ENCODE measurements at places on chromosomes 5 and 9.

GRCh38 chr5:77662635-77663034 is 24.1 kb upstream of the OTP start:
- no peak for DNase-seq

- DNase-seq = no peak
Observed at GRCh38 chr5:32001284-32001683, 172.8 kb downstream of the GOLPH3 start.

DNA sequence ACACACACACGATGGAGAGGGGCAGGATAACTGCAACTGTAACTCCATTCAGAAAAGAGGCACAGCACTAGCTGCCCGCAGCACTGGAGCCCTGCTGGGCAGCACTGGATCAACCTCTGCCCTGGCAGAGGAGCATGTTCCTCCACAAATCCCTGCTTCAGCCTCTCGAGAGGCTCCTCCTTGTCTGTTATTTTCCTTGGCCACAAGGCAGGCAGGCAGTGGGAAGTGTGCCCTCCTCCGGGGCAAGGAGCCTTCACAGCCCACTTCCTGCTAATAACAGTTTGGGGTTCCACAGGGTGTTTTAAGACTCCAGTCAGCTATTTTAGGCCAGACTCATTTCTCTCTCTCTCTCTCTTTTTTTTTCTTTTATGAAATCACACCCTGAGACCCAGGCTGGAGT is 11.8 kb downstream of the FXN start:
- DNase-seq = no peak

GRCh38 chr9:83965350-83966208 is 14.4 kb downstream of the HNRNPK start:
- DNase-seq = no peak

DNA sequence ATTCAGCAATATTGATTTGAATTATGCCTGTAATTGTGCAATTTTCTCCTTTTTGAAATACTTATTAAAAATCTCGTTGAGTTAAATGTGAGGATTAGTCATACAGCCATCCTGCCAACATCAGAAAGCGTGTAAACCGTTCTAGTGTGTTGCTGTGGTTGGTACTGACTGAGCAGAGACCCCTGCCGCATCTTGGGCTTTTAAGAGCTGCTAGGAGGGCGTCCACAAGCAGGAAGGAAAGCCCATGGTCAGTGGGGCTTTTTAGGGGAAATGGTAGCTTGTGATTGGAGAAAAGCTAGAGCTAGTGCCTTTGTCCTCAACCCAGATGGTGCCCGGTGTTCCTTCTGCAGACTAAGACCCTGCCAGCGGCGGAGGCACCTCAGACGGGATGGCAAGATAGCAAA is 1.3 kb downstream of the SDHA start:
- DNase-seq = no peak

- no peak for DNase-seq
Observed at GRCh38 chr9:25724424-25724823, 46.2 kb upstream of the TUSC1 start.

- DNase-seq = peak; percentile 57
Observed at GRCh38 chr5:133952729-133953567, 15.5 kb downstream of the C5orf15 start.

DNA sequence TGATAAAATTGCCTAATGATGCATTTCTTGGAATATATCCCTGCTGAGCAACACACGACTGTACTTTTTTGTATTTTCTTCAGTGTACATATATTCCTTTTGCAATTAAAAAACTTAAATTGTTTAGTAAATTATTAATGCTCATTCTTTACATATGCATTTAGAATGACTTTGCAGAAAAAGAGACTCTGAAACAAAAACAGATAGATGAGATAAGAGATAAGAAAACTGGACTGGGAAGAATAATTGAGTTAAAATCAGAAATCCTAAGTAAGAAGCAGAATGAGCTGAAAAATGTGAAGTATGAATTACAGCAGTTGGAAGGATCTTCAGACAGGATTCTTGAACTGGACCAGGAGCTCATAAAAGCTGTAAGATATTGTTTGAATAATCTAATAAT is 32.7 kb downstream of the RAD50 start:
- DNase-seq = no peak

GRCh38 chr5:60092671-60093422 is 199.3 kb upstream of the PDE4D start:
- DNase-seq = no peak

DNA sequence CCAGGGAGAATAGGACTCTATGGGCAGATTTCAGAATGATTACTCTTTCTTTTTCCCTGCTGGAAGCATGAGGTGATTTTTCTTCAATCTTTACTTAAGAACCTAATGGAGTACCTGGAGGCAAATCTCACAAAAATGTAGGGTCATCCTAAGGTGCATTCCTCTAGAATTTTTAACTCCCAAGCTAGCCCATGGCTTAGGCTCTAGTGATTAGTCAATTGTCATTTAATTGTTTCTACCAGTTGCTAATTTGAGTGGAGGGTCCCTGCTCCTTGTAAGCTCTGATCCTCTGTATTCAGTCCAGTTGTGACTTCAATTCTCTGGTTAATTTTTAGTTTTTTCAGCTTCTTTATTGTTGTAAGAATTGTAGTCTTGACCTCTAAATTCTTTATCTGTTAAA is 467.0 kb downstream of the HTR1A start:
- DNase-seq = no peak

GRCh38 chr5:124932791-124933600 is 186.6 kb upstream of the ZNF608 start:
- peak; percentile 50 for DNase-seq

DNA sequence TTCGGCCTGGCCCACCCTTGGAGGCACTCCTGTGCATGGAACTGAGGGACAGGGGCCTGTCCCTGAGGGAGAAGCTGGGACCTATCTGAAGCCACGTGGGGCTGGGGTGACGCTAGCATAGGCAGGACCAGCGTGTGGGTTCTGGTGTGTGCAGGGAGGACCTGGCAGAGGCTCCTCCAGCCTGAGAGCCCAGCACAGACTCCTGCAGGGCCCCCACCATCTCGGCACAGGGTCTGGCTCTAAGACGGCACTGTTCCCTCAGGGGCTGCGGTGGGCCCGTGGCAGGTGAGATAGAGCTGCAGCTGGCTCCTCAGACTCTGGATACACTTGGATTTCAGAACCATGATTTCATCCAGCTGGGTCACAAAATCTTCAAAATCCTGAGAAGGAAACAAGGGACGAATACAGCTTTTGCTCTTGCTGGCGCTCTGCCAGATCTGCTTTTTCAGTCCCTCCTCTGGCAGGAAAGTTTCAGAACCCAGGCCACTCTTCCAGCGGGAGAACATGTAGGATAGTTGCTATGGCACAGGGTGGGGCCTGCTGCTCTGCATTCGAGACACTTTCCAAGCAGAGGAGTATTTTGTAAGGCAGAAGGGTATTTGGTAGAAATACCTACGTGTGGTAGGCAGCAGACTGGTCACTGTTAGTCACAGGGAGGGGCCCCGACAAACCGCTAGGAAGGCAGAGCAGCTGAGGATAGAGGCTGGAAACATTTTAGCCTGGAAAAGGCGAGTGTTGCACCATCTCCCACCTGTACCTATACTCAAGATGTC is 74.7 kb downstream of the KIF24 start:
- no peak for DNase-seq

DNA sequence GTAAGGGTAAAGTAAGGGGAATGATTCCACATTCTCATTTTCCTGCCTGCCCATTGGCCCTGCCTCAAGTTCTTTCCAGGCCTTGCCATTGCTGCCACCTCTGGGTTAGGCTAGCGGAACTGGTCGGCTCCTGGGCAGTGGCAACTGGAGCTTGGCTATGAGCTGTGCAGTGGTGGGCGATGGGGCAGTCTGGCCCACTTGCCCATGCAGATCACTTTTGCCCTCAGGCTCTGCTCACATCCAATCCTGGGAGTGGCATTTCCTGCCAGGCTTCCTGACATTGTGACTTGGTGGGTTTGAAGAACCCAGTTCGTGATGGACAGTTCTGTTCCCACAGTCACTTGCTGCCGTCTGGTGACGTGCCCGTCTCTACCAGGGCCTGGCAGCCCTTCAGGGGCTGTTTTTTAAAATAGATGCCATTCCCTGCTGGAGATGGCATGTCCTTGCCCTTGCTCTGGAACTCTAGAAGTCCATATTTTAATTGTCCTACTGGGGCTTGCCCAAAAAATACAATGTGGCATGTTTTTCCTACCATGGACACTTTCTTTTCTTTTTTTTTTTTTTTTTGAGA is 86.1 kb downstream of the FGF18 start:
- no peak for DNase-seq

GRCh38 chr5:120405286-120405864 is 58.7 kb upstream of the PRR16 start:
- DNase-seq = no peak

GRCh38 chr5:33091571-33092363 is 349.0 kb upstream of the TARS1 start:
- DNase-seq = no peak

Measured in right hindlimb (tissue), 1 donor.